ENCODE measurements at places on chromosomes 11 and 22. TPM values are rescaled to one million over a fixed set of nuclear protein-coding genes. Genes with fewer than 3 reads are reported as not detected.

Gene DBX1
- total RNA-seq = not detected

Gene TTC38
- total RNA-seq = 312 TPM

Gene OR52E8
- total RNA-seq = not detected

Gene CASTOR1
- 7.0 TPM for total RNA-seq

Gene TRIOBP
- 25.1 TPM for total RNA-seq

Gene RIMBP3B
- total RNA-seq = not detected

Gene MS4A6E
- not detected for total RNA-seq

Gene DTX4
- total RNA-seq = 0.21 TPM

Gene TNNI2
- total RNA-seq = 1.2 TPM

Gene ARHGAP20
- not detected for total RNA-seq

Gene DDTL
- total RNA-seq = 5.0 TPM

Gene HTR3B
- not detected for total RNA-seq
